ENCODE measurements at places on chromosomes 6 and 20. TPM values are rescaled to one million over a fixed set of nuclear protein-coding genes. Genes with fewer than 3 reads are reported as not detected.

Gene LRFN2
- total RNA-seq = not detected

Gene VWA7
- 0.36 TPM for total RNA-seq

Gene KDM1B
- total RNA-seq = 25.4 TPM

Gene ANKRD66
- not detected for total RNA-seq

Gene HLA-DOA
- not detected for total RNA-seq

Gene GCNT2
- total RNA-seq = not detected

Gene TNNC2
- total RNA-seq = 0.45 TPM

Gene SLC24A3
- 0.57 TPM for total RNA-seq

Gene OPRL1
- 0.63 TPM for total RNA-seq

Gene LAMA2
- total RNA-seq = 103 TPM

Gene RAET1G
- total RNA-seq = 0.82 TPM

Gene ZC2HC1B
- not detected for total RNA-seq

Gene FOXF2
- 0.25 TPM for total RNA-seq

Gene TMEM14B
- total RNA-seq = 98.1 TPM

Gene HLA-DPA1
- 0.18 TPM for total RNA-seq

Gene BPIFA1
- total RNA-seq = not detected

Gene FERMT1
- 8.8 TPM for total RNA-seq

Gene MEI4
- total RNA-seq = not detected

Gene LST1
- total RNA-seq = not detected

Gene QRSL1
- total RNA-seq = 8.3 TPM

Gene C6orf132
- total RNA-seq = 1.4 TPM

Gene KHDC1L
- not detected for total RNA-seq

Gene PRL
- total RNA-seq = not detected

Gene MCHR2
- total RNA-seq = not detected

Data from fibroblast of the aortic adventitia (primary cell).